ENCODE measurements at places on chromosomes 2 and 18.

DNA sequence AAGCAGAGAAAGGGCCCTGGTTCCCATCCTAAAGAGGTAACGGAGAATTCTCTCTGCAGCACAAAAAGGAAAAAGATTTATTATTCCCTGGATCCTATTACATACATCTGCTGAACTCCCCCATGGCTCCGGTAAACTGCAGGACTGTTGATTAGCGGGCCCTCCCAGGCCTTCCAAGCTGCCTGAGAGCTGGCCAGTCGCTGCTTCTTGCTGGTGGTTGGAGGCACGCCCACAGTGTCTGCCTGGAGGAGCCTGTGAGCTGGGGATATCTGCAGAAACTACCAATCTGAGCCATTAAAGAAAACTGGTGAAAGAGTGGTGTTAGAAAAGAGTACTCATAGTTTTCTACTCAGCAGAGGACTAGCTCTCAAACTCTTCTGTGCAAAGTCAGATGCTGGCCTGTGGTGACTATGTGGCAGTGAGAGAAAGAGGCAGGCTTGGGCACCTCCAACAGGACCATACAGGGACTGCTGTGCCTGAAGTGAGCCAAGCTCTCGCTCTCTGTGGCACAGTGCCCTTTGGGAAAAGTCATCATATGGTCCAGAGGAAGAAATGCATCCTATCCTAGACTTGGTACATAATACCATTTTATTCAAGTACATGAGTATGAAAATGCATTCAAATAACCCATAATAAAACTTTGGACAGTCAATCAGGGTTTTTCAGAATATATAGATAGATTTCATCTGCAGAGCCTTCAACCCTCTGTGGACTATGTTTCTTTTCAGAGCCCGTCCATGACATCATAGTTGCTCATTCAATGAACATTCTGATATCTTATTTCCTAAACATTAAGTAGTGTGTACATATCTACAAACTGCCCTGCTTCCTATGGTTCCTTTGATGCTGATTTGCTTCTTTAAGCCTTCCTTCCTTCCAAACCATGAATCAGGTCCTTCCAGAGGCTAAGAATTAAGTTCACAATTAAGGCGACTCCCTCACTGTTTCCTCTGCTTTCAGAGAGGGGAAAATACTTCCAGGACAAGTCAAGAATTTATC is 242.0 kb upstream of the LYPD1 start:
- DNase-seq = no peak

DNA sequence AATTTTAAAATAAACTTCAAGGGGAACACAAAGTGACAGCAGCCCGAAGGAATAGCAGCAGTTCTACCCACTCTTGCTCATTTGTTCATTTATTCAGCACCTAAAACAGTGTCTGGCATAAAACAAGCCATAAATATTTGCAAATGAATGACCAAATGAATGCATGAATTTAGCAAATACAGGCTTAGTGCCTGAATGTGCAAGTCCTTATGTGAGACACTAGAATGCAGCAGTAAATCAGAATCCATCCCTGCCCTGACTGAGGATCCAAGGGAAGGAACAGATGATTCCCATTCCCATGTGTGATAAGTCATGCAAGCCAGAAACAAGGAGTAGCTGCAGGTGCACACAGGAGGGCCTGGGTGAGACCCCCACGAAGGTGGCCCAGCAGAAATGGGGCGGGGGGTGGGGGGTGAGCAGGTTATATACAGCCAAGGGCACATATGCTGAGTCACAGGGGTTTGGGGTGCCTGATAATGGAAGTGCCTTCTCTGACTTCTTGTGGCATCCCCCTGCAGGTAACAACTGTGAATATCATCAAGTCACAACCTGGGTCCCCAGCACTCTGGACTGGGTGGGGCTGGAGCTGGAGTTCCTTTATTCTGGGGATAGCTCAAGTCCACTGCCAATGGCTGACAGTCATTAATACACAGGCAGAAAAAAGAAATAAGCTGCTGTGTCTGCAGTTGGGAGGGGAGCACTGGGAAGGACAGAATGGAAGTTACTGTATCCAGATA is 311.9 kb downstream of the TXNL1 start:
- no peak for DNase-seq

GRCh38 chr2:241506793-241507429 is 1.5 kb downstream of the STK25 start:
- no peak for DNase-seq

DNA sequence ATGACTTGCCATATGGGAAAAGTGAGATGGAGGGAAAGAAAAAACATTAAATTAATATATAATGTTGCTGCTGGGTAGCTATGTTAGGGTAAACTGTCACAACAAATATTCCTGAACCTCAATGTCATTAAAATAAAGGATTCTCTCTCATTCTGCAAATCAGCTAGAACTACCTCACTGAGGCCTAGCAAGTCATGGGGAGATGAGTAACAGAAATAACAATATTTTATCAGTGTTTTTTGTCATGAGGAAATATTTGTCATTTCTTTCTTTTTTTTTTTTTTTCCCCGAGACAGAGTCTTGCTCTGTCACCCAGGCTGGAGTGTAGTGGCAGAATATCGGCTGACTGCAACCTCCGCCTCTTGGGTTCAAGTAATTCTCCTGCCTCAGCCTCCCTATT is 1282.3 kb upstream of the NRXN1 start:
- no peak for DNase-seq

- no peak for DNase-seq
Observed at GRCh38 chr2:156323754-156324153, 8.8 kb downstream of the NR4A2 start.

All from stimulated activated CD8-positive, alpha-beta memory T cell treated with anti-CD3 and anti-CD28 coated beads, Interleukin-7, amount 100 ng/mL, for 1 hour (primary cell).